IPS DF 19.7 (cell line): ENCODE measurements at places on chromosomes 11 and 22.

GRCh38 chr11:32259641-32260081, 168.8 kb downstream of the RCN1 start:
- DNase-seq, result no peak

- DNase-seq, result no peak
Observed at GRCh38 chr11:32428665-32429303, 6.6 kb downstream of the WT1 start.

DNA sequence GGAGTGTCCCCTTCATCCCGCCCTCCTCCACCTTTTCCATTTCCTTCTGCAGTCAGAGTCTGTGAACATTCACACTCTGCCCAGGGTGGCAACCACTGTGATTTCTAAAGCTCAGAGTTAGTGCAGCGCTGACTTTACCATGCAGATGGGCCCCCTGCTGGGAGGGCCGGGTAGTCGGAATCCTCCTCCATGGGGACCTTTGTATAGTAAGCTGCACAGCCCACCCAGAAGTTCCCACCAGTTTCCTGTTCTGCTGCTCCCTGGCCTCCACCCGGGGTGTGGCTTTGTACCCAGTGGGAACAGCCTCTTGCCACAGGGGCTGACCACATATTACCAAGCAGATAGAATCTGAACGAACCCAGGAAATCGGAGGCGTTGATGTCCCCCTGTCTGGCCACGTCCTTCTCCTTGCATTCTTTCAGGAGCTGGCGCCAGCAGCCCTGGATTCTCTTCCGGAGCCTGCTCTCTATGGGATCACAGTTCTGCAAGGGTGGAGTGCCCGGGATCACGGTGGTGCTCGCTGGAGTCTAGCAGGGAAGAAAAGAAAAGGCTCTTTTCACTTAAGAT, 125.3 kb downstream of the MPPED1 start:
- DNase-seq, result no peak

DNA sequence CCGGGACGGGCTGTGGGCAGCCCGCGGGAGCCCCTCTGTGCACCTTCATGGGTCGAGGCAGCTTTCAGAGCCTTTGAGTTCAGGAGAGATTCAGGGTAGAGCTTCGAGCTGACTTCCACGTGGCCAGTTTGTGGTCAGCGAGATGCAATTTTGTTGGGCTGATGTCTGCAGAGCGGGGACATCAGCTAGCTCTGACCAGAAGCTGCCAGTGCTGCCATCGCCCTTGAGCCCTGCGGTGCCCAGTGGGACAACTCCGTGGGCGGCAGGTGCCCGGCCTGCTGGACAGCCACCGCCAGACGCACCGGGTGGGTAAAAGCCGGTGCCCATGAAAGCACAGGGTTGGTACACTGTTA, 719 bp downstream of the TALDO1 start:
- no peak for DNase-seq

DNA sequence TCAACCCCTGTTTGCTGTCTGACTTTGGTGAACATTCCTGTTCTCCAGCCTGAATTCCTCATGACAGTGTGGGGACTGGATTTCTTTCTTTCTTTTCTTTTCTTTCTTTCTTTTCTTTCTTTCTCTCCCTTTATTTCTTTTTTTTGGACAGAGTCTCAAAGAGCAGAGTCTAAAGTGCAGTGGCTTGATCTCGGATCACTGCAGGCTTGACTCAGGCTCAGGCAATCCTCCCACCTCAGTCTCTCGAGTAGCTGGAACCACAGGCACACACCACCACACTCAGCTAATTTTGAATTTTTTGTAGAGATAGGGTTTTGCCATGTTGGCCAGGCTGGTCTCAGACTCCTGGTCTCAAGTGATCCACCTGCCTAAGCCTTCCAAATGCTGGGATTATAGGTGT, 63.1 kb downstream of the RPUSD4 start:
- DNase-seq, result no peak

DNA sequence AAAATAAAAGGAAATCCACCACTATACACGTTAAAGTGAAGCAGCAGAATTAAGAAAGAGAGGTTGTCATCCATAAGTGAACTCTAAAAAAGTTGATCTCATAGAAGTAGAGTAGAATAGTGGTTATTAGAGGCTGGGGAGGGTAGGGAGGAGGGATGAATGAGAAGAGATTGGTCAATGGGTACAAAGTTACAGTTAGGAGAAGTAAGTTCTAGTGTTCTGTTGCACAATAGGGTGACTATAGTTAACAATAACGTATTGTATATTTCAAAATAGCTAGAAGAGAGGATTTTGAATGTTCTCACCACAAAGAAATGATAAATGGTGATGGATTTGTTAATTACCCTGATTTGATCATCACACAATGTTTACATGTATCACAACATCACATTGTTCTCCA, 72.0 kb downstream of the CD82 start:
- DNase-seq, result no peak

- no peak for DNase-seq
Observed at GRCh38 chr11:134412203-134413042, at the start of gene B3GAT1. Gene B3GAT1, minus strand, starts transcription at chr11:134412242. Its CDS starts 24,583 bp downstream, at chr11:134387659.

GRCh38 chr11:86812981-86813380, 12.6 kb downstream of the PRSS23 start:
- DNase-seq, result no peak

DNA sequence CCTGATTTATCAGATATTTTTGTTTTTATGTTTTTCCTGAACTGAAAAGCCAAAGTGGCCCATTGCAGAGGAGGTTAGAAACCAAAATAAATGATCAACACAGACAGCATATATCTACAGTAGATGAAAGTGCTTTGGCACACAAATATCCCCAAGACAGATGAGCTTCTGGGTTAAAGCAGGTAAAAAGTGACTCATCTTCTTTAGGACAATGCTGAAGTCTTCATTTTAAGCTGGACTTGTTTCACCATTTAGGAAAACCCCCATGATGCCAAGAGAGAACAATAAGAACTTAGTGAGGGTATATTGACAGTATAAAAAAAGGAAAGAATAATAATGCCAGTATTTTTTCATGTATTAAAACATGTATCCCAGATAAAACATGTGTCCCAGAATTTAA, 100.8 kb upstream of the OR9G4 start:
- DNase-seq, result no peak

GRCh38 chr11:126561327-126561893, 205.9 kb downstream of the ST3GAL4 start:
- DNase-seq, result no peak
